ENCODE measurements at places on chromosomes 4 and X.

- no peak for DNase-seq
Observed at GRCh38 chrX:68942104-68942503, 113.3 kb downstream of the EFNB1 start.

GRCh38 chr4:138967313-138967712 lies 48.3 kb upstream of the NOCT start:
- DNase-seq = no peak

GRCh38 chrX:131675596-131676194 lies 131.8 kb downstream of the OR13H1 start:
- DNase-seq = no peak

DNA sequence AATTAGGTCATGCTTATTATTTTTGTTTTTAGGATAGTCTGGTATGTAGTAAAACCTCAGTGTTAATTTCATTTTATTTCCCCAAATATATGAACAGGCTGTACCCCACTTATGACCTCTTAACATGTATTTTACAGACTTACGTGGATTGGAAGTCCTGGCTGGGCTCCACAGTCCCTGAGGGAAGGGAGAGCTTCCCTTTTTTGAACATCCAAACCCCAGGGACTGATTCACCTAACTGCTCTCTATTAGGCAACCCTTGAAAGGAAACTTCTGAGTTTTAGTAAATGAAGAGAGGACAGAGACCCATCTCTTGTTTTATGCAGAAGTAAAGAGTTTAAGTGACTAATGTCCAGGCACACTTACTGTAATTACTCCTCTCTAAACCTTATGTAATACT lies 233.1 kb upstream of the SPRY1 start:
- DNase-seq = no peak

DNA sequence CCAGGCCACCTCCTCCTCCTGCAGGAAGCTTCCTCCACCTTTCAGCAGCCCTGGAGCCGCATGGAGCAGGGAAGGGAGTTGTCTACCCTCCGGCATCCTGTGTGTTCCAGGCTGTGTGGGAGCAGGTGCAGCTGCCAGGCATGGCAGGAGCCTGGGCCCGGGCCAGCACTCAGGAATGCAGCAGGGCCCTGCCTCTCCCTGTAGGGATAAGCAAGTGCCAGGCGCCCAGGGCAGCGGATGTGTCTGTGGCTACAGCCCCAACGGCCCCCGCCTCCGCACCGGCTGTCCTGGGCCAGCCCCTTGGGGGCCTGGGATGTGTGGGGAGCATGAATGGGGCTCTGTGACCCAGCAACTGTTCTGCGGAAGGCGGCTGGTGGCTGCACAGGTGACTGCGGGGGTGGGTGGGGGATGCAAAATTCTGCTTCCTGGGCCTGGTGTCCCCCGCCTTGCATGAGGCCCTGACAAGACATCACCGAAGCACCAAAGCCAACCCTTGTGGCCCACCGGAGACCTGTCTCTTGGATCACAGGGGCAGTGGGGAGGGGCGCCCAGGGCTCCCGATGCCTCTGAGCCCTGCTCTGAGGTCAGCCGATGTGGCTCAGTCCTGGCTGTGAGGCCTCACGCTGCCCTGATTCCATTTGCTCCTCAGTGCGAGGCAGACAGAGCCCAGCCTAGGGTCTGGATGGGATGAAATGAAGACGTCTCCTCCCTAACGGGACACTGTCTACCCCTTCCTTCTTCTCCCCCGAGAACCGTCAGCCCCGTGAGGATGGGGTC lies 1.4 kb upstream of the DOK7 start:
- no peak for DNase-seq
